SHP77 (cell line): ENCODE measurements at places on chromosomes 6 and 20.

DNA sequence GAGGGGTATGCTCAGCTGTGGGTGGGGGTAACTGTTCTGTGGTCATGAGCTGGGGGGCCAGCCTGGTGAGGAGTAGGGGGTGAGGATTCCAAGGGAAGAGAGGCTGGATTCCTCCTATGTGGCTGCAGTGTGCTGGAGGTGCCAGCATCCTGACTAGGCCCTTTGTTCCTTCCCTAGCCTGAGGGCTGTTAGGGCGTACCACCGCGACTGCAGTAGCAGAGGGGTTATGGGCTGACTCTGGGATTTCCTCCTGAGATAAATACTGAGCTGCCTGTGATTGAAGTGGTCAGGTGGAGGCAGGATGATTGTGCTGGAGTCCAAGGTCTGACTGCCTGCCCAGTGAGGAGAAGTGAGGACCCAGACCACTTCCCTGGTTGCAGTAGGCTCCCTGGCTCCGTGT, 205.3 kb downstream of the ADGRG6 start:
- no peak for DNase-seq

GRCh38 chr6:118843685-118844390, 50.1 kb upstream of the ASF1A start:
- no peak for DNase-seq

DNA sequence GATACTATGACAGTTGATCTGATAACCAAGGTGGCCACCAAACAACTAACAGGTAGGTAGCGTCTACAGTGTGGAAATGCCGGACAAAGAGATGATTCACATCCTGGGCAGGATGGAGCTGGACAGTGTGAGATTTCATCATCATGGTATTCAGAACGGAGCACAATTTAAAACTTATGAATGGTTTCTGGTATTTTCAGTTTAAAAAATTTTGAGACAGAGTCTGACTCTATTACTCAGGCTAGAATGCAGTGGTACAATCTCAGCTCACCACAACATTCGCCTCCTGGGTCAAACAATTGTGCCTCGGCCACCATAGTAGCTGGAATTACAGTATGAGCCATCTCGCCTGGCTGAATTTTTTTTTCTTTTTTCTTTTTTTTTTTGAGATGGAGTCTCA, 43.8 kb downstream of the CEP57L1 start:
- DNase-seq, result no peak

DNA sequence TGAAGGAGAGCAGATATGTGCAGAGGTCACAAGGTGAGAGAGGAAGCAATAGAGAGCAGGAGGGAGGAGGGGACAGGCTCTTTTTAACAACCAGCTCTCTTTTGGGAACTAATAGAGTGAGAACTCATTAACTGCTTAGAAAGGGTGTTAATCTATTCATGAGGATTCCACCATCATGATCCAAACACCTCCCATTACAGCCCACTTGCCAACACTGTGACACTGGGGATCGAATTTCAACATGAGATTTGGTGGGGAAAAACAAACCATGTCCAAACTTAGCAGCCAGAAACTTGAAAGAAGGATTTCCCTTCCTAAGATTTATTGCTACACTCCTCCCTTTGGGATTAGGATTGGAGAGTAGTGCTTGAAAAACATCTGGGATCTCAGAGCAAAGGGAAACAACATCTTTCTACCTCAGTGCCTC, 135.5 kb upstream of the PLCB4 start:
- no peak for DNase-seq

DNA sequence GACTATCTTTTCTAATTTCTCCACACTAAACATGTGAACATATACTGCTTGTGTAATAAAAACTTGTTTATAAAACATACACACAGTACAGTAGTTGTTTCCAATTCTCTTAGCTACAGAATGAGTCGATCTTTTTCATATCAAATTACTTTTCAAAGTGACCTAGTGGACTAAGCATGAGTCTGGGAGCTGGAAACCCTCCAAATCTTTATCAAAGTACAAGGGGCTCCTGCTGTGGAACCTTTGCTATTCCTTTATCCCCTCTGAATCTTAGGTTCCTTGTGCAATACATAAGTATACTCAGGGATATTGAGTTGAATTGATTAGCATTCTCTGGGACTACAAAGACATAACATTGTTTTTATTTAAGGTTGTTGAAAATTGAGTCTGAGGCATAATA, 48.7 kb upstream of the TAB2 start:
- DNase-seq, result no peak

DNA sequence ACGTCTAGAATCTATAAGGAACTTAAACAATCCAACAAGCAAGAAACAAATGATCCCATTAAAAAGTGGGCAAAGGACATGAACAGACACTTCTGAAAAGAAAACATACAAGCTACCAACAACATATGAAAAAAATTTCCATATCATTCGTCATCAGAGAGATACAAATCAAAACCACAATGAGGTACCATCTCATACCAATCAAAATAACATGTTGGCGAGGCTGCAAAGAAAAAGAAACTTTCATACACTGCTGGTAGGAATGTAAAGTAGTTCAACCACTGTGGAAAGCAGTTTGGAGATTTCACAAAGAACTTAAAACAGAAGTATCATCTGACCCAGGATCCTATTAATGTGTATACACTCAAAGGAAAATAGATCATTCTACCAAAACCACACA, 243.9 kb upstream of the RUNX2 start:
- DNase-seq, result no peak

DNA sequence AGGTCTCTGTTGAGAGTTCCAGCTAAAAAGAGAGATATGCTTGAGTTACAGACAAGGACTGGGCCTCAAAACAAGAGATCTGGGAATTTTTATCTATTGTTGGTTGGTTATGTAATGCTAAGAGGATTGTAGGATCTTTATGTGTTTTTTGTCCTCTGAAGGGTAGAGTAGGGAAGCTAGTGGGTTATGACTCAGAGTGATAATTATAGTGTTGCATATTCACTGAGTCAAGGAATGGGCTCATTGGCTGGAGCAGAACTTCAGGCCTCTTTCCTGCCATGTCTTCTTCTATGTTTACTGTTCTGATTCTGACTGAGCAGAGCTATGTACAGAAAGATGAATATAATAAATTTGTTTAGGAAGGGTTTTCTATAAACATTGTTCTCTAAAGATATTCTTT, 66.1 kb upstream of the NOX3 start:
- no peak for DNase-seq

GRCh38 chr6:161674930-161675682, 401.2 kb upstream of the AGPAT4 start:
- DNase-seq, result no peak

GRCh38 chr6:155341130-155341828, 27.0 kb upstream of the TFB1M start:
- DNase-seq, result no peak

GRCh38 chr20:18440403-18440802, 26.4 kb downstream of the DZANK1 start:
- no peak for DNase-seq

- no peak for DNase-seq
Observed at GRCh38 chr20:64082820-64083377, 1.3 kb downstream of the LKAAEAR1 start.

GRCh38 chr6:149683256-149683859, 34.5 kb downstream of the LATS1 start:
- no peak for DNase-seq

DNA sequence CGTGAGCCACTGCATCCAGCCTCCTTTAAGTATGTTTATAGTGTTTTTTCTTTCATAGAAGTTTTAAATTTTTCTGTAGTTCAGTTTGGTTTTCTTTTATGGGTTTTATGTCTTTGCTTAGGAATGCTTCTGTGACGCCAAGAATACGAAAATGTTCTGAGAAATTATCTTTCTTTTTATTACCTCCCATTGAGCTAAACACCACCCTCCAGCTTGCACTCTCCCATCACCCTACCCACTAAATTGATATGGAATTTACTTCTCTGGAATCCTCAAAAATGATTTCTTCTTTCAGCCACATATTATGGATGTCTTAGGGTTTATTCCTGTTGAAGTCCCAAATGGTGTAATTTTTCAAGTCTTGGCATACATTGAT, 38.1 kb downstream of the JARID2 start:
- DNase-seq, result no peak

GRCh38 chr20:58550275-58551059, 35.3 kb upstream of the APCDD1L start:
- no peak for DNase-seq

DNA sequence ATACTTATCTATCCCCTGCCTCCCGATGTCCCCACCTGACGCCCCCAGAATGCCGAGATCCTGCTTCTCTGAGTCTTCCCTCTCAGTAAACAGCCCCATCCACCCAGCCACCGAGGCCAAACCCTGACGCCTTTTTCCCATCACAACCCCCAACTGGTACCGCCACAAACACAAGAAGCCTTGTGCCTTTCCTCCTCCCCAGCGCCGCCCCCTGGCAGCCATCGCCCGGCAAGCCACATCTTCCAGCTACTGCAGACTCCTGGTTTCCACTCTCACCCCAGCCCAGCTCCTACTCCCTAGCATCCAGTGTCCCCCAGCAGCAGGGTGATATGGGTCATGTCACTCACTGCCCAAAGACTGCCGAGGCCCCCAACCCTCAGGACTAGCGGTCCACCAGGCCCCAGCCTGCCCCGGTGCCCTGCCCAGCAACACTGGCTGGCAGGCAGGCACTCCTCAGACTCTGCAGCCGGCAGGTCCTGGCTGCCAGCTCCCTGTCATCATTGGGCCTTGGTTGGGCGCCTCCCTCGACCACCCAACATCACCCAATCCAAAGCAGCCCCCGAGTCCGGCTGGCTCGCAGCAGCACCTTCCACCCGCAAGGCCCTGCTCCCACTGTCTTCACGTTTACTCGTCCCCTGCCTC, 11.2 kb downstream of the TCFL5 start:
- DNase-seq, result no peak

DNA sequence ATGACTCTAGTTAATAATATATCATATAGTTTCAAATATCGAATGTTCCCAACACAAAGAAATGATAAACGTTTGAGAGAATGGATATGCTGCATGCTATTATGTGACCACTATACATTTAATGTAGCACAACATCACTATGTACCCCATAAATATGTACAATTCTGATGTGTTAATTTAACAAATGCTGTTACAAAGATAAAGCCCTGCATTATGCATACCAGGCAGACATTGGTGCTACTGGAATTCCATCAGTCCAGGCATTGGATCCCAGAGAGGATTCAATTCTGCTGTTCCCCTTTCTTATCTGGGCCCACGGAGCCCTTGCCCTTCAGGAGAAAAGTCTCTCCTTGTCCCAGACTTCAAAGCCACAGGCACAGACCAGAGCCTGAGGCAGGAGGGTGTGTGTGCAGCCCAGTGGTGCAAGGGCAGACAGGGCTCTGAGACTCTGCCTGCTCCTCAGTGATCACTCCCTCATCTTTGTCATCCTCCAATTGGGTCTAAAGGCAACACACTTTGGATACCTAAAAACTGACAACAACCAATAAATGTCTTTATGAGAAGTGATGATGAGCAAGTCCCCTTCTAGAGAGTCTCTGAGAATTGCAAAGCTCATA, 45.2 kb downstream of the PSMG4 start:
- DNase-seq, result no peak

- DNase-seq, result no peak
Observed at GRCh38 chr20:46802722-46803121, 91.9 kb upstream of the EYA2 start.

- no peak for DNase-seq
Observed at GRCh38 chr6:118719351-118720124, 68.1 kb upstream of the CEP85L start.

DNA sequence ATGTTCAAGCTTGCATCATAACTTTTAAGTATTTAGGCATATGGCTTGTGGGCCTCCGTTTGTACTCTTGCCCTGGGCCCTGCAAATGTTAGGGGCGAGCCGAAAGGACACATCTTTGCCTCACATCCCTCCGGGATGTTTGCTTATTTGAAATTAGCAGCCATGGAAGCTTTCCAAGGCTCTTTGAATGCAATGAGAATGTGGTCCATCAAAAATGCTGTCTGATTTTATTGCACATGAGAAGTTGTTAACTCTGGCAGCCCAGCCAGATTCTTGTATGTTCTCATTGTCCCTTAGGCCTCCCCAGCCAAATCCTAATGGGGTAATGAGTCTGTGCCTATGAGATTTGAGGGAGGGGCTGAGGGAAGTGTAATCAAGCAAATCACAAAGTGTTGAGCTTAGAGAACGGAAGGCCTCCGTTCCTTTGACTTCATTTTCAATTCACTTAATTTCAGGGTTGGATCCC, 261.2 kb upstream of the MARCKS start:
- DNase-seq, result no peak

DNA sequence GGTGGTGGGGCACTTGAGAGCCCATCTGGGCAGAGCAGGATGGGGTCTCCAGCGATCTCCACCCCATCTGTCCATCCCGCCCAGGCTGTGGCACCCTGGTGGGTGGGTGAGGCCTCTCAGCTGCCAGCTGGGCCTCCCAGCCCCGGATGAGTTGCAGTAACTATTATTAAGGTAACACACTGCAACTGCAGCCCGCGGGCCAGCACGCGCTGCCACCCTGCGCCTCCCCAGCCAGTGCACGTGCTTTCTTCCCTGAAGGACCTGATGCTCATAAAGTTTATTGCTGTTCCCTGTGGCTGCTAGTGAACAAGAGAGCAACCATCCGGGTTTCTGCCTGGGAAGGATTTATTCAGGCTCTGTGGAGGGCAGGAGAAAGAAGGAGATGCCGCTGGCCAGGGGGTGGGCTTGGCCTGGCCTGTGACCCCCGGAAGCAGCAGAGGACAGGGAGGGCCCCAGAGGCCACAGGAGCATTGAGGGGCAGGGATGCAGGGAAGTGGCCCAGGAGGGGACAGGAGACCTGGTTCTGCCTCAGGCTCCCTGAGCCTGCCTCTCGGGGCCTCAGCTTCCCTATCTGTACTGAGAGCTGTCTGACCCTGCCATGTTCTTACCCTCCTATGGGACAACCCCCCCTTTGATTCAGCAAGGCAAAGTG, 1.7 kb downstream of the IP6K3 start:
- no peak for DNase-seq

DNA sequence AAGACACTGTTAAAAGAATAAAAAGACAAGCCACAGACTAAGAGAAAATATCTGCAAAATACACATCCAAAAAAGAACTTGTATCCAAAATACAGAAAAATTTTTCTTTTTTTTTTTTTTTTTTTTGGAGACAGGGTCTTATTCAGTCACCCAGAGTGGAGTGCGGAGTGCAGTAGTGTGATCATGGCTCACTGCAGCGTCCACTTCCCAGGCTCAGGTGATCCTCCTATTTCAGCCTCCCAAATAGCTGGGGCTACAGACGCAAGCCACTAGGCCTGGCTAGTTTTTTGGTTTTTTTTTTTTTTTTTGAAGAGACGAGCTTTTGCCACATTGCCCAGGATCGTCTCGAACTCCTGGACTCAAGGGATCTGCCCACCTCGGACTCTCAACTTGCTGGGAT, 3.1 kb downstream of the ZUP1 start:
- no peak for DNase-seq

DNA sequence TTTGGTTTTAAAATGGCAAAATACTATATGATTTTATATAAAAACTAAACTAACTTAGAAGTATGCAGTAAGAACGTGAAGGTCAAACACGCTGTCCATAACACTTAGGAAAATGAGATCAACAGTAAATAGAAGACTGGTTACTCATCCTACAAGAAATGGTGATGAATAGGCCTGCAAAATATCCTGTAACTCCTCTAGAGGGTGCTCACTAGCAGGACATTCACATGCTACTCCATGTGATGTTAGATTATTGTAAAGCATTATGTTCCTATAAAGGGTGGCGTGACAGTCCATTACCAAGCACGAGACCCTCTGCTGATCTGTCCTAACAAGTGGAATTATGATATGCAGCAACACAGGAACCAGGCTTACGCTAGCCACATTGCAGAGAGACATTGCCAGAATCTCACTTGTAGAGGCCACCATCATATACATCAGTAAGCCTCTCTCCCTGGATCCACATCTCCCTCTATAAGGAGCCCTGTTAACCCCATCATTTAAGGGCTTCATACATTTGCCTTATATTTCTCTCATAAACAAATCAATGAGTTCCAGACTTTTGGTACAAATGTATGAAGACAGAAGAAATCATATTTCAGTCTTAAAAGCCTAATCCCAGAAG, 18.0 kb upstream of the DEFB129 start:
- DNase-seq, result peak; percentile 37
